ENCODE measurements at places on chromosomes 11 and 22.

DNA sequence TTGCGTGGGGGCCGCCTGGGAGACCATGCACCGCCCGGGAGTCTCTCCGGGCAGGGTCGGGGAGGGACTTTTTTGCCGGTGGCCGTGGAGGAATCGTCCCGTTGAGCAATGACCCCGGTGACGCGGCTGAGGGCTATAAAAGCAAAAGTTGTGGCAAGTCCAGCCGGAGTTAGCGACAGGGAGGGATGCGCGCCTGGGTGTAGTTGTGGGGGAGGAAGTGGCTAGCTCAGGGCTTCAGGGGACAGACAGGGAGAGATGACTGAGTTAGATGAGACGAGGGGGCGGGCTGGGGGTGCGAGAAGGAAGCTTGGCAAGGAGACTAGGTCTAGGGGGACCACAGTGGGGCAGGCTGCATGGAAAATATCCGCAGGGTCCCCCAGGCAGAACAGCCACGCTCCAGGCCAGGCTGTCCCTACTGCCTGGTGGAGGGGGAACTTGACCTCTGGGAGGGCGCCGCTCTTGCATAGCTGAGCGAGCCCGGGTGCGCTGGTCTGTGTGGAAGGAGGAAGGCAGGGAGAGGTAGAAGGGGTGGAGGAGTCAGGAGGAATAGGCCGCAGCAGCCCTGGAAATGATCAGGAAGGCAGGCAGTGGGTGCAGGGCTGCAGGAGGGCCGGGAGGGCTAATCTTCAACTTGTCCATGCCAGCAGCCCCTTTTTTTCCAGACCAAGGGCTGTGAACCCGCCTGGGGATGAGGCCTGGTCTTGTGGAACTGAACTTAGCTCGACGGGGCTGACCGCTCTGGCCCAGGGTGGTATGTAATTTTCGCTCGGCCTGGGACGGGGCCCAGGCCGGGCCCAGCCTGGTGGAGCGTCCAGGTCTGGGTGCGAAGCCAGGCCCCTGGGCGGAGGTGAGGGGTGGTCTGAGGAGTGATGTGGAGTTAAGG is at the start of gene NEAT1:
TSS of gene NEAT1 (plus strand) at position 166 of the 883 bp plus-strand sequence.
- DNase-seq: peak; percentile 63

DNA sequence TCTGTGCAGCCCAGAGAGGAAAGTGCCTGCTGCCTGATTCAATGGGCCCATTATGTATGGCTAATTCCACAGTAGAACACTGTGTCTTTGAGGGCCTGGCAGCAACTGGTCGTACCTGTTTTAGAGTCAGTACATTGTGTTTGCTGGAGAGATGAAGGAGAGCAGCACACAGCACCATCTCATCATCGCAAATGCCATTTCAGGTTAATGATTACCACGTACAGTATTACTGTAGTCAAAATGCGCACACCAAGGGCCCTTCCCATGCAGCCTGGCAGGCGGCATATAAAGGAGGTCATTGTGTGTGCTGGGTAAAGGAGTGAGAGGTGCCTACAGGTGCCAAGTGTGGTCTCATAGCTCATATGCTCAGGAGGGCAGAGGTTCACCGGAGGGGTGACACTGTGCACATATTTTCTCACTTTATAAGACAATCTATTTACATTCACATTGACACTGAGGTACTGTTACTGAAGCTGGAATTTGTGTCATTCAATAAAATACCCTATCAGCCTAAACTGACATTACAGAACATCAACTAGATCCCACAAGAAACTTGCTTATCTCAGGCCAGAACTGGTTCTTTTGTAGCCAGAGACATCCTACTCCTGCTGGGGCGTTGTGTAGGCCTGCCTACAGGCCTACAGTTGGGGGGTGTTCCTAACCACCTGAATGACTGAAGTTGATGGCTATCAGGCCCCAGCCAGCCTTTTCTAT is 90.4 kb downstream of the APIP start:
- DNase-seq: no peak

DNA sequence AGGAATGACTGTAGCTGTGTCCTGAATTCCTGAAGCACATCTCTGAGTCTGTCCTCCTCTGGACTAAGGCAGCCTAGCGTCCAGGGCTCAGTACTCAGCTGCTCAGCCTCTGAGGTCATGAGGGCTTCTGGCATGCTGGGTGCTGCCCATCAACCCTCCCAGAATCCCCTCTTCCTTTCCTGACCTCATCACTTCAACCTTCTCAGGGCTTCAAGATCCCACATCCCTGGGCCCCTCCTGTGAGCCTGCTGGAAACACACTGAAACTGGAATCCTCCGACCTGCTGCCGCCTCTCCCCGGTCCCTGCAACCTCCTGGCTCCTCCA is 803 bp downstream of the KRTAP5-8 start:
- no peak for DNase-seq

GRCh38 chr11:119888119-119888518 is 159.1 kb upstream of the NECTIN1 start:
- DNase-seq: no peak

DNA sequence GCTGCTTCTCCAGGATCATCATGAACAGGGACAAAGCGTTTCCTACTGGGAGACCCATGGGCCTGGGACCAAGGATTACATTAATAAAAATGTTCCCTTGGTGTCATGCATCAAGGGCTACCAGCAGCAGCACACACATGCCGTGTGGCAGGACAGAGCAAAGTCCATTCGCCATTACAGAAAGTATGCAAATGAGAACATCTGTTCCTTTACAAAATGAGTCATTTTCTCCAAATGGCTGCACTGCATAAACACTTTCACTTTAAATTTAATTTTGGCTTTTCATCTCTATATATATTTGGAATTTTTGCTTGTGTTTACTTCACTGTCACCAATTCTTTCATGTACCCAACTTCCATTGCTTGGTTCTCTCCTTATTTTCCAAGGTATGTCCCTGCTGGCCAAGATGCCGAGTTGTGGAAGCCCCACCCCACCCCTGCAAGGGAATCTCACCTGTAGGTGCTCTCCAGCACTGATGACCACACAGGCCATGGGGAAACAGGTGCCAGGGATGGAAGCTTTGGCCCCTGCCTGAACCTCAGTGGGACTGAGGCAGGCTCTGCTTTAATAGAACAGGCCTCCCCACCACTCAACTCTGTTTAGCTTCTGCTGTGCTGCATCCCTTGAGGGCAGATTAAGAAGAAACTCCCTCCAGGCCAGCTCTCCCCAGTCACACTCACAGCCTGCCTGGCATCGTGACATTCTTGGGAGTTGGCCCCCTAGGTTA is 15.6 kb upstream of the GNAZ start:
- no peak for DNase-seq

GRCh38 chr11:43941257-43941994 is 1.0 kb upstream of the C11orf96 start:
- DNase-seq: no peak

DNA sequence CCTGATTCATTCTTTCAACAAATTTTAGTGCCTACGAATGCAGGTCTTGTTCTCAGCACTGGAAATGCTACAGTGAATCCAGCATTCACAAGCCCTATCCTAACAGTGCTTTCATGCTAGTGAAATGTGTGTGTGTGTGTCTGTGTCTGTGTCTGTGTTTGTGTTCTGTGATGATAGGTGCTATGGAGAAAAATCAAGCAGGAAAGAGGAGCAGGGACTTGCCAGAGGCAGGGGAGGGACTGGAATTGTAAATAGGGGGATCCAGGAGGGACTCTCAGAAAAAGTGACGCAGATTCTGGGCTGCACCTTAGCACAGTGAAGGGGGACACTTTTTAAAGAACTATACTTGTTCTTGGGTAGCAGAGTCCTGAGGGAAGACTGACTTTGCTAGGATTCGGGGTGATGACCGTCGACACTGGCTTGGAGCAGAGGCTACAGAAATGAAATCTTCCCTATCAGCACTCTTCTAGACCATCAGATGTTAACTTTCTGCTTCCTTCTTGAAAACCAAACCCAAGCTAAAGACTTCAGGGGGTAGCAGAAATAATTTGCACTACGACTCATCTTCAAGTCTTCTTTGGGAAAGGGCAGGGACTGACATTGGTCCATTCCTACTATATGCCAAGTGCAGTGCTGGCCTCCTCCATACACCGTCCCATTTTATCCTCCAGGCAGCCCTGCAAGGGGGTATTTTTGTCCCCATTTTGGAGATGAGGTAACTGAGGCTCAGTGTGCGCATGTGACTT is 39.3 kb upstream of the PTPRJ start:
- DNase-seq: no peak

DNA sequence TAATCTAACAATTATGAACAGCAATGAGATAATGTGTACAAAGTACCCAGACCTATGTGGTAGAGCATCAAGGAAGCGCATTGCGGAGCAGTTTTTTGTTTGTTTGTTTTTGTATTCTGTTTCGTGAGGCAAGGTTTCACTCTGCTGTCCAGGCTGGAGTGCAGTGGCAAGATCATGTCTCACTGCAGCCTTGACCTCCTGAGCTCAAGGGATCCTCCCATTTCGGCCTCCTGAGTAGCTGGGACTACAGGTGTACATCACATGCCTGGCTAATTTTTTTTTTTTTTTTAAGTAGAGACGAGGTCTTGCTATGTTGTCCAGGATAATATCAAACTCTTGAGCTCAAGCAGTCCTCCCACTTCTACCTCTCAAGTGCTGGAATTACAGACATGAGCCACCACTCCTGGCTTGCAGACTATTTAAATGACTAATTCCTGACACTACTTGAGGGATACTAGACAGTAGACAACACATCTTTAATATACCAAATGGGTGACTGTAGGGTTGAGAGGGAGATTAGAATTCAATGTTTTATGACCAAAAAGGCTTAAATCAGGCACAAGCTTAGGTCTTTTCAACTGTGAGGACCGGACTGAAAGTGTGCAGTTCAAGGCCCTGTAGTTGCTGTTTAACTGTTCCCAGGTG is 12.7 kb downstream of the OR51B4 start:
- DNase-seq: no peak

DNA sequence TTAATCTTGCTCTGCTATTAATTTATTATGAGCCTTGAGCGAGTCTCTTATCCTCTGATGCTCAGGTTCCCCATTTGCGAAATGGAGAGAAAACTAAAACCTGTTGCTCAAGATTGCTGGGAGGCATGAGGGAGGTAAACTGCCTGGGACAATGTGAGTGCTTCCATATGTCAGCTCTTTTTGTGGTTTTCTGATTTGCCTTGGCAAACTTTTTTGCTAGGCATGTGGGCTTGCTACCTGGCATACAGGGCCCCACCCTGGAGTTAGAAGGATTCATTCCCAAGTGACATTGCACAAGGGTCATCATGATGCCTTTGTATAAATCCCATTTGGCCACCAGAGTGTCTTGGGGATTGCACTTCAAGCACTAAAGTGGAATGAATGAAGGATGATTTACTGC is 22.4 kb downstream of the TSPAN18 start:
- DNase-seq: no peak

GRCh38 chr11:127003260-127003981 is 2.9 kb upstream of the KIRREL3 start:
- DNase-seq: no peak

- no peak for DNase-seq
Observed at GRCh38 chr11:62673196-62673525, 1.1 kb upstream of the LBHD1 start.

DNA sequence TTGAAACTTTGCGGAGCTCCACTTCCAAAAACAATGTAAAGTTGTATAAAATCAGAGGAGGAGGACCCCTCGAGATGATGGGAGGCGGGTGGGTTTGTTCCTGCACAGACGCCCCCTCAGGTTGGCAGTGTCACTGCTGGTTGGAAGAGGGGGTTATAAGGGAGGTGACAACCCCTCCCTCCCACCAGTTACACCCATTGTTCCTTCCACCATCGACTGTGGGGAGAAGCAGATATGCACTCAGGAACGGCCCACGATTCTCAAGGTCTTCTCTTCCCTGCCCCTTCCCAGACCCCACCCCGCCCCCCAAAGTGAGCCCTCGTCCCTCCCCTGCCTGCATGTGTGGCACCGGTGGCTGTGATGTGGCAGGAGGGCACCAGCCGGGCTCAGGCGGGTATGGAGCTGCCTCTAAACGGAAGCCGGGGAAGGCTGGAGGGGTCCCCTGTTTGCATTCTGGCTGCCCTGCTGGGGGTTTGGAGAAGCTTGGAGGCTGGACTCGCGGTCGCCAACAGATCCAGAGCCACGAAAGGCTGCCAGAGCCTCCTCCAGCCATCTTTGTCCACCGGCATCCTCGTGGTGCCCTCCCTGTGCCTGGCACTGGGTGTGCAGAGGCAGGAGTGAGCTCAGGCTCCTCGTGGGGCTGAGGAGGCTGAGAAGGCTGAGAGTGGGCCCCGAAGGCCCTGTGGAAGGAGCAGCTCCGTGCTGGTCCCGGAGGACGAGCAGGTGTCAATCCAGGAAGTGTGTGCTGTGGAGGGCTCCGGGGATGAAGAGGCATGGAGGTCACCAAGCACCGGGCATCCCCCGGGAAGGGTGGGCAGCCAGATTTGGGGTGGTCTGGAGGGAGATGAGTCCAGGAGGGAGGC is 778 bp downstream of the KDELR3 start:
- no peak for DNase-seq

DNA sequence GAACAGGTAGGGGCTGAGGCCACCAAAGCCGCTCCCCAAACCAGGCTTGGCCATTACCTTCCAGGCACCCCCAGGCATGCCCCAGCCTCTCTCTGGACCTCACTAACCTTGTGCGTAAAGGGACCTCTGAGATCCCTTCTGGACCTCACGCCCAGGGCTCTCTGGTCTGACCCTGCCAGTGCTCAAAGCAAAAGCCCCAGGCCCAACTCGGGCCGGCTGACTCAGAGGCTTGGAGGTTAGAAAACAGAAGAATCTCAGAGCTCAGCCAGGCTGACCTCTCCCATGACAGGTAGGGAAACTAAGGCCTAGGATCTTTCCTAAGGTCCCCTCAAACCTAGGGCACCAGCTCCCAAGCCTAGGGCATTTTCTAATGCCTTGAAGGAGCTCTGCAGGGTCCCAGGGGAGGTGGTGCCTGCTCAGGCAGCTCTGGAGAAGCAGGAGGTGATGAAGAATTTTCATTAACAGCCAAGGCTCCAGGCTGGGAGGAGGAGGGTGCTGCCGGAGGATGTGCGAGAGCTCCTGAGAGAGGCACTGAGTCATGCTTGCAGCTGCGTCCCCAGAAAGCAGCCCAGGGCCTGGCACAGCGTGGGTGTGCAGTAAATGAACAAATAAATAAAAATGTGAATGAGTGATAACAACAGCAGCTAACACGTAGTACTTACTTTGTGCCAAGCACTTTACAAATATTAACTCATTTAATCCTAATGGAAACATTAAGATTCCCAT is 25.6 kb downstream of the ARRB1 start:
- peak; percentile 97 for DNase-seq

DNA sequence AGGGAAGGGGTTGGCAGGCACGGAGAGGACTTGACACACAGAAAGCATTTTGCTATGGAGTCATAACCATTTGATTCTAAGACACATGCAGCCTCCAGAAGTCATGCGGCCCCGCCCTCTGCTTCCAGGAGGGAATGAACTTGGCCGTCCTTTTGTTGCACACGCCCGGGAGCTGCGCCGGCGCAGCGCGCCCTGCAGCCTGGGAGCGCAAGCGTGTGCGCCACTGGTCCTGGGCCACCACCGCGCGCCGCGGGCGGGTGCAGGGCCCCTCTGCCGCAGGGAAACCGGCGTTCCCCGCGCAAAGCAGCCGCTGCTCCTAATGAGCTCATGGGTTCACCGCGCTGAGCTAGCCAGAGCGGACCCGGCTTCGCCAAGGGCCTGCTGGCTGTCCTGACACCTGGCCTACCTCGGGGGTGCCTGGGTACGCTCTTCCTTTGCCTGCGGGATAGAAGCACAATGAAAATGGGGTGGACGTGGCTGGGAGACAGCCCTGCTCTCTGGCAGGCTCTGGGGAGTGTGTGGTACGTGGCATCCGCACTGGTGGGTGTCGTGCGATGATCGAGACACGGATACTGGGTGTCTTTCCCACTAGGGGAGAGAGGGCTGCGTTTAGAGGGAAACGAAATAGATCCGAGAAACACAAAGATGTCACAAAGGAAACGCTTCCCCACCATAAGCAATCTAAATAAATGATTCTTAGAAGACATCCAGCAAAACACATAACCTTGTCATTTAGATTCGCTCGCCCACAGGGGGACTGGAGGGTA is 669 bp downstream of the MICAL3 start:
- peak; percentile 74 for DNase-seq

GRCh38 chr11:7501894-7502293 is 11.9 kb upstream of the PPFIBP2 start:
- no peak for DNase-seq

Data from 8988T (cell line).